NCI-H524 treated with DMSO at 0.1 percent for 48 hours (cell line): ENCODE measurements at places on chromosomes 12 and 14.
A peak's percentile ranks its signal among the peaks of the same experiment; 100 is the strongest.

- DNase-seq, result no peak
Measured at GRCh38 chr12:482061-482460, 22.3 kb downstream of the B4GALNT3 start.

GRCh38 chr14:48373981-48374380 is 698.6 kb upstream of the MDGA2 start:
- no peak for DNase-seq

DNA sequence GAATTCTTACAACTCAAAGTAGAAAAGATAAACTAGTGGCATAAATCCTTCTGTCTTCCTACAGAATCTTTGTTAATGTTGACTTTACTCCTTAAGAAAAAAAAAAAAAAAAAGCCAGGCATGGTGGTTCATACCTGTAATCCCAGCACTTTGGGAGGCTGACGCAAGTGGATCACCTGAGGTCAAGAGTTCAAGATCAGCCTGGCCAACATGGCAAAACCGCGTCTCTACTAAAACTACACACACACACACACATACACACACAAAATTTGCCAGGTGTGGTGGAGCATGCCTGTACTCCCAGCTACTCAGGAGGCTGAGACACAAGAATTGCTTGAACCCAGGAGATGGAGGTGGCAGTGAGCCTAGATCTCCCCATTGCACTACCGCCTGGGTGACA is 17.7 kb upstream of the SPTSSA start:
- DNase-seq, result no peak

- DNase-seq, result no peak
Measured at GRCh38 chr14:61581340-61581739, 114.0 kb upstream of the HIF1A start.

GRCh38 chr14:80434574-80435321 is 223.4 kb upstream of the DIO2 start:
- DNase-seq, result no peak

GRCh38 chr14:104767634-104767918 is 14.6 kb downstream of the SIVA1 start:
- DNase-seq, result no peak

DNA sequence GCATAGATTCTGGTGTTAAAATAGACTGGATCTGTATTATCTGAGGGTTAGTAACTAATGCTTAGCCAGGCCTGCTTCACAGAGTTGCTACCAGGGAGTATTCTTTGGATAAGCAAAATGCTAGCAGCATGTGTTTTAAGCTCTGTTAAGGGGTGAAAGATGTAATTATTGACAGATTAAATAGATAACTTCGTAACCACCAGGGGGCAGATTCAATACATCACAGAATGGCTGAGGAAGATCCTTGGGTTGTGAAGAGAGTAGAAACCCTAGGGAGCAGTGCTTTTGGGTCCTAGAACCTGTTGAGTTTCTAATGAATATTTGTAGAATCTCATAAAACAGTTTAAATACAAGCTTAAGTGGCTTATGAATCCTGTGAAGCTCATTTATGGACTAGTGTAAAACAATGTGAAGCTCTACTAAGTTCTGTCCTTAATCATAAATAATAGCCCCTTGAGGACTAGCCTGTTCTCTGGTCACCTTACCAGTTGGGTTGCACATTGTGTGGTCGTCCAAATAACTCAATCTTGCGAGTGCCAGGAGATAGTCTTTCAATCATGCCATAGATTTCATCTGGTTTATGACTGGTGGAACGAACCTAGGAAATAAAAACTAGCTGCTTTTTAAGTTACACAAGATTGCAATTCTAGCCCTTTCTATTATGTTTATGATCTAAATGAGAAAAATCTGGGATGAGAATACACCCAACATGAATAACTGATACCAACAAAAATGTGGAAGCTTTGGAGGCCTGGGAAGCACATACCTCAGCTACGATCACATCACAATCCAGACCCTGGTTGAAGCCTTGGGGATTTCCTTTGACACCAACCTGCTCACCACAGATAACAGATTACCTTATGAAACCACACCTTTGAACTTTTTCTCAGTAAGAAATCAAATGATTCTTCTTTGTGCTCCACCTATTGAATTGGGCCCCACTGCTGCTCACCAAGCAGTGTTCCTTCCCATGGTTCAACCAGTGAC is 12.3 kb downstream of the METTL3 start:
- DNase-seq, result peak; percentile 8

- DNase-seq, result no peak
Measured at GRCh38 chr12:3795066-3795465, 42.2 kb upstream of the CRACR2A start.

DNA sequence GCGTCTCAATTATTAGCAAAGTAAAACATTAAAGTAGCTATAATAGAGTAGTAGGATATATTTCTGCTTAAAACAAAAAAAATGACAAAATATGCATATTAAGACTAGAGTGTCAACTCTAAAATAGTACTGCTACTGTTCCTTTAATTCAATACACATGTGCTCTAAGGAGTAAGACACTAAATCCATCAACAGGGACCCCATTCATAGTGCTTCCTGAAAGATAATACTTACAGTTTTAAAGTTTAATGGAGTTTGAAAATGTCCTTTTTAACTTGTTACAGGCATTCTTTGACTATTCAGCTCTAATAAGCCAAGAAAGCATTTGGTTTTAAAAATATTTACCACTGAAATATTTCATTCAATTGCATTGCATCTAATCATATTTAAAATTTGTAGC is 145.2 kb downstream of the ADAMTS20 start:
- DNase-seq, result no peak

DNA sequence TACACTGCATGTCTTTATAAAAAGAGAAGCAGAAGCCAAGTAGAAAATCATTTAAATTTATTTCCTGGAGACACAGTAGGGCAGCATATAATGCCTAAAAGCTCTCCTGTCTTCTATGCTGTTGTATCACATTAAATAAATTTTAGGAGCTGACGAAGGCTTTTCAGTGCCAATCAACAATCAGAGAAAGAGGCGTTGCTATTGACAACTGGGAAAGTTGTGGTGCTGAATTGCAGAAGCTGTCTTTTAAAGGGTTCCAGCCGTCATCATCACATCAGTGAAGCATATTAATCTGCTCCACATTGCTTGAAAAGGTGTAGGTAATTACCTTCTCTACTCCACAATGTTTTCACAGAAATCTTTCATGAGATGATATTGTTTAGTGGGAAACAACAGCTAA is 103.9 kb downstream of the FSCB start:
- DNase-seq, result no peak

GRCh38 chr14:88005050-88005481 is at the start of gene GPR65:
TSS of gene GPR65 (plus strand) at chr14:88005135. CDS start at chr14:88010848, 5,713 bp downstream.
- DNase-seq, result no peak

GRCh38 chr12:132395908-132396305 is 66.5 kb upstream of the GALNT9 start:
- DNase-seq, result no peak

DNA sequence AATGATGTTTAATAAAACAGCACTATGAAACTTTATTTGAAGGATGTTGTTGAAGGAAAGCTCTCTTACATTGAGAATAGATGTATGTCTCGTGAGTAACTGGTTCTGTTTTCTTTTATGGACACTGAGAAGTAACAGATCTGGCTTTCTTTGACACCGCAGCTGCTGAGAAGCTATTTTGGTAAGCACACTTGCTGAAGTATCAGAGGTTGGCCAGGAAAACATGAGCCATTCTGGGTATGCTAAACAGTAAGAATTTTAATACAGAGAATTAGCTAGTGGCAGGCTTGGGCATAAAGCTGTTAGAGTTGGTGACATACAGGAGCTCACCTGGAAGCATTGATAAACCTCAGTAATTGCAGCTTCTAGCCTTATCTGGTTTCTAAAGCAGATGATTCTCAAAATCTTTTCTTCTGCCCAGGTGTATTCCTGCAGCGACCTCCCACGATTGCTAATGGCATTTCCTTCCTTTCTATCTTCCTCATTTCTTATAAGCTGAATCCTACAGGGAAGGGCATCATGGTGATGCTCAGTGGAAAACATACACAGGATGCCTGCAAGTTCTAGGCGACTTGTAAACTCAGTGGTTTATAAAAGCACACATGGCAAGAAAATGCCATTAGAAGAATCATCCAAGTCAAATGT is 291.6 kb upstream of the SLC16A7 start:
- DNase-seq, result no peak

DNA sequence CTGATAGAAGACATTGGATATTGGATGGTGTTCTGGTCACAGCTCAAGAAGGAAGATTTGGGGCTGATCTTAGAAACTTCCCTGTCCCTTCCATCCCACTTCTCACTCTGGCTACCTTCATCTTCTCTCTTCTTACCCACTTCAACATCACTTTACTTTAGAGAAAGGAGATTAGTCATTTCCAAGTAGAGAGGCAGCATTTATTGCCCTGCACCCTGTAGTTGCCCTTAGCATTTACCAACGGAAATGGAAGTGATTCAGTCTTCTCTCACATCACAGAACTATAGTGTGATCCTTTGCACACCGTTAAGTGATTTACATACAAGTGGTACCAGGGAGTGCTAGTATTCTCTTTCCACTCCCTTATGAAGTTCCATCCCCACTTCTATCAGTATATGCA is 52.4 kb downstream of the PHLDA1 start:
- DNase-seq, result no peak

GRCh38 chr14:92362781-92363235 is 39.8 kb downstream of the SLC24A4 start:
- no peak for DNase-seq

DNA sequence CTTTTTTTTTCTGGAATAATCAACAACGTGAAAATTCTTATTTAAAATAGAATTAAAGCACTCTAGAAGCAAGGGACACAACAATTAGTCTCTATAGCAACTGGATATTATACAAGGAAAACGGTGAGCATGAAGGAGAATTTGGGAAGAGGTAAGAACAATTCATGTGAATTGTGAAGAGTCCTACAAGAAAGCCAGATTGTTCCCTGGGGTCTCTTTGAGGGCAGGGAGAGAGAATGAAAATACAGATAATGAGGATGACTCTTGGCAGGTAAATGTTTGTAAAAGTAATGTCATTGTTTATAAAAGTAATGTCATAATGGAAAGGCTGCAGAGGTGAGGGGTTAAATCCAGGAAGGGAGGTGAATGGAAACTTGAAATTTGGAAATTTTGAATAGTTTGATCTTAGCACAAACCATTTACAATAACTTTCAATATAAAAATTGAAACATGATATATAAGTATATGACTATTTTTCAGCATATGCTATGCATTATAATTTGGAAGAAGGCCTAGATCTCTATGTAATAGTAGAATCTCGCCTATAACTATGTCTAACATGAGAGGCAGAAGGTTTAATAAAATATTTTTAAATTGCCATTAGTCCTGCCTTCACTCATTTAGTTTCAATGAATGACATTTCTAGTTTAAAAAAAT is 378.8 kb upstream of the DCN start:
- no peak for DNase-seq

DNA sequence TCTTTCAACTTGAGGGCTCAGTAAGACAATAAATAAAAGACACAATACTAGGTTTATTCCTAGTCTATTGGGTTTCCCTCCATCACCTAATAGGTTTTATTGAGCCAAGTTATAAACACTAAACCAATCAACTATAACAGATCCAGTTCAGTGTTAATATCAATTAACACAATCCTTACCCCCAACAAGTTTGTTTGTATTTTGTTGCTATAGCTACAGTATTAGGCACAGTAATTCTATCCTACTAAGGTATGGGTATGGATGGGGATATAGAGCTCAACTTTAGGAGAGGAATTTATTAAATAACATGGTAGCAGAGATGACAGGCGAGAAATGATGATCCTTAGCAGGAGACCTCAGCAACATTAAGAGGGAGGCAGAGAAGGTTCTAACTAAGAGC is 13.3 kb downstream of the PPP4R3A start:
- DNase-seq, result no peak

- DNase-seq, result no peak
Measured at GRCh38 chr12:122167356-122167925, 6.6 kb downstream of the IL31 start.

DNA sequence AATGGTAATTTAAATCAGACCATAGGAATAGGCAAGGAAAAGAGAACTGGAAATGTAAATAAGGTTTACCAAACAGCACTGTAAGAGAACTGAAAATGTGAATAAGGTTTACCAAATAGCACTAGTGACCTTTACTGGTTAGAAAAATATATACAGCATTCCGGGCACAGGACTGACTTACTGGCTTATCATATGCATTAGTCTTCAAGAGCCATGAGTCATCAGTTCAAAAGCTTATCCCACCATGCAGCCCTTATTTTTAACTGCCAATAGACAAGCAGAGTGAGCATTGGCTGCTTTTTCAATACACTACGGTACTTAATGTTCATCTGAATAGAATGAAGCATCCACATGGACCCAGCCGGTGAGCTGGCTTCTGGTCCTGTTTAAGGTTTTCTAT is 13.0 kb upstream of the NELL2 start:
- DNase-seq, result no peak

- DNase-seq, result peak; percentile 67
Measured at GRCh38 chr14:77041881-77042545, 13.5 kb upstream of the IRF2BPL start.

- no peak for DNase-seq
Measured at GRCh38 chr12:3554371-3555115, 63.5 kb downstream of the PRMT8 start.

GRCh38 chr14:33764876-33765650 is 185.8 kb downstream of the EGLN3 start:
- DNase-seq, result peak; percentile 68

- DNase-seq, result no peak
Measured at GRCh38 chr14:56237398-56237797, 119.2 kb downstream of the PELI2 start.

DNA sequence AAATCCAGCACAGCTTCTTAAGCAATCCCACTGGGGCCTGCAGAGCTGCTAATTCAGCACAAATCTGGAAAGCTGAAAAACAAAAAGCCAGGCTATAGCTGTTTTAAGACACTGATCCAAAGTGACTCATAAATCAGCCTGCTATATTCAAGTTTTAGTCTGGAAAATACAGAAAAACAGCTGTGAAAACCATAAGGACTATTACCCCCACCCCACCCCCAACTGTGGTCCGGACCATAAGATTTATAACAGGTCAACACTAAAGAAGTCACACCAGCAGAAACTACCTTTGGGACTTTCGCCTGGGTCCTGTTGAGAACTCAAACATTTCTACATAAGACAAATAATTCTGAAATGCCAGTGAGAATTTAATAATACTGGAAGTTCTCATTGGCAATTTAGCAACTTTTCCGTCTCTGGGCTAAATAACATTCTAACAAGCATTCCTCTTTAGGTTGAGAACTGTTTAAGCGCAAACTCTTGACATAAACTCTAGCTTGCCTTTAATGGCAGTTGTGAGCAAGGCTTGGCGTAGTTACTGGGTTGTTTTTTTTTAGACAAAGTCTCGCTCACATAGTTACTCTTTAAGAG is 3.3 kb downstream of the LRIG3 start:
- no peak for DNase-seq

DNA sequence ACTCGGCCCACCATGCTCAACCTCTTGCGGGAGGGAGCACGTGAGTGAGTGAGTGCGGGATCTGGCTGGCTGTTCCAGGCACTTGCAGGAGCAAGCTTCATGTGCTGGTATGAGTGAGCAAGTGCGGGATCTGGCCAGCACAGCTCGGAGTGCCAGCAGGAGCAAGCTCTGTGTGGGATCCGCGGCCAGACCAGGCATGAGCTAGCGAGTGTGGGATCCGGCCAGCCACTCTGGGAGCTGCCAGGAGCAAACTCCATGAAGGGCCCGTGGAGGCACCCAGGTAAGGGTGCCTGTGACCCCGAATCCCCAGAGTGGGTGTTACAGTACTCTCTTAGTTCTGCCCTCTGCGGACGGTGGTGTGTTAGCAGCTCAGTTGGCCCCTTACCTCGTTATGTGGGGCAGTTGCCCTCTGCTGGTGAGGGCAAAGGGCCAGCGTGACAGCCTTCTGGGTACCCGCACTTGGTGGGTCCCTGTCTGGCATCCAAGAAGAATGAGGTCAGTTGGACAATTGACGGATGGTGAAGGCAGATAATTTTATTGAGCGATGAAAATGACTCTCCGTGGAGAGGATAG is 38.3 kb downstream of the RAD51B start:
- no peak for DNase-seq
